Activated effector memory CD4-positive, alpha-beta T cell treated with anti-CD3 and anti-CD28 coated beads, Interleukin-2, amount 50 U/mL, for 16 hours (primary cell): ENCODE measurements at places on chromosomes 16 and 17.
A peak's percentile ranks its signal among the peaks of the same experiment; 100 is the strongest.

DNA sequence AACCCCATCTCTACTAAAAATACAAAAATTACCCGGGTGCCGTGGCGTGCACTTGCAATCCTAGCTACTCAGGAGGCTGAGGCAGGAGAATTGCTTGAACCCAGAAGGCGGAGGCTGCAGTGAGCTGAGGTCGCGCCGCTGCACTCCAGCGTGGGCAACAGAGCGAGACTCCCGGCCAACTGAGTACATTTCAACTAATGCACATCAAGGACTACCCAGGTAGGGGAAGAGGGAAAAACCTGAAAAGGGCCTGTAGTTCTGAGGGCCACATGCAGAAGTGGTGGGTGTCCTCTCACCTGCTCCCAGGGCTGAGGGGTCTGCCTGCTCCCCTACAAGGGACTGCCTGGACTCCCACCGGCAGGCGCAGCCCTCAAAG, 584 bp upstream of the SLC16A5 start:
- no peak for DNase-seq

- peak; percentile 87 for DNase-seq
Measured at GRCh38 chr17:40443196-40443987, at the start of gene IGFBP4. Gene IGFBP4, plus strand, starts transcription at chr17:40443450. Its CDS starts 286 bp downstream, at chr17:40443736.

- no peak for DNase-seq
Measured at GRCh38 chr17:58706351-58707140, 14.1 kb downstream of the RAD51C start.

- DNase-seq: no peak
Measured at GRCh38 chr17:43020789-43021740, 1.1 kb downstream of the VAT1 start.

GRCh38 chr17:9850151-9850550, 24.4 kb downstream of the GLP2R start:
- DNase-seq: no peak

GRCh38 chr17:56324676-56325075, 171.4 kb downstream of the ANKFN1 start:
- no peak for DNase-seq

DNA sequence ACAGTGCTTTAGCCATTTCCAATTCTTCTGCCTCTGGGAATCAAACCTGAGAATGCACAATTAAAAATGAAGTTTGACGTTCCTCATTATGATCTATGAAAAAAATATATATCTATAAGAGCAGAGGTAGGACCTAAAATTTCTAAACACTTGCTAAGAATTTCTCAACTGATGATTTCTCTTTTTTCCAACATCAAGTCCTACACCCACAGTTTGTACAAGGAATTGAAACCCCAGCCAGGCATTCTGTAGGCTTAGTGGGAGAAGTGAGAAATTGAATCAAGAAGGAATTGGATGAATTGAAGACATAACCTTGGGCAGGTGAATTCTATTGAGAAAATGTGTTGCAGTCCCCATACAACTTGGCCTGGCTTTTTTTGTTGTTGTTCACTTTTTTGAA, 2.7 kb downstream of the CACNG3 start:
- DNase-seq: no peak

DNA sequence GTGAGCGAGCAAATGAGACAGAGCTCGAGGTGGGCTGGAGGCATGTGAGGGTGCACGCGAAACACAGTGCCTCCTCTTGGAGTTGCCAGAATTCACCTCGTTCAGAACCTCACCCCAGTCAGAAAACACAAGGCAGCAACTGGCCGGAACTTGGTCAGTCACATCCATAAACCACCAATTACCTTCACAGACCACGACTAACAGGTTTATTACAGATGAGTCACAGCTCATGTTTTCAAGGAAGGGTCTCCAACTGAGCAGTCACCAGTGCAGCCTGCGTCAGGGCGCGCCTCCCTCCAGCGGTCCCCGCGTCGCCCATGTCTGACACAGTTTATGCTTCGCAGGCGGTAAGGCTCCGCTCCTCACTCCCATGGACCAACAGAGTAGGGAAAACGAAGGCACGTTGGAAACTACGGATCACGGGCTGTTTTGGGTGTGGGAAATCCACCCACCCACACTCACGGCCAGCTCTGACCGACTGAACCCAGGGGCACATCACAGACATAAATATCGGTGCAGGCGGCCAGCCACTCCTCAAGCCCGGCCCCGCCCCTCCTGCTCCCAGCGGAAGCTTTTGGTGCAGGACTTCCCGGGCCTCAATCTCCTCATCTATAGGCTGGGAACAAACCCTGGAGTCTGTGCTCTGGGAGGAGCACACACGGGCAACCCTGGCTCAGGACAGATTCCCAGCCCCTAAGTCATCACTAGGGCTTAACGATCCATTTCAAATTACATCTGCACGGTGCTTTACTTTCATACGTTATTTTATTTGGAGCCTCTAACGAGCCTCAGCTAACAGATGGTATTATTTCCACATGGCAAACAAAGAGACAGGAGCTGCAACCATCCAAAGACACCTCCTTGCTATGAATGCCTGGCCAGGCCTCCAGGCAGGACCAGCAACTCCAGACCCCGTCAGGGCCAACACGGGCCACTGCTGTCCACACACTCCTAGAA, 126.3 kb downstream of the ZNF778 start:
- DNase-seq: no peak

- no peak for DNase-seq
Measured at GRCh38 chr16:81921843-81922584, 89.3 kb downstream of the SDR42E1 start.

GRCh38 chr17:63930951-63931575, 1.1 kb downstream of the CD79B start:
- peak; percentile 87 for DNase-seq

- DNase-seq: peak; percentile 72
Measured at GRCh38 chr17:79923974-79924638, 84.9 kb upstream of the CBX4 start.

DNA sequence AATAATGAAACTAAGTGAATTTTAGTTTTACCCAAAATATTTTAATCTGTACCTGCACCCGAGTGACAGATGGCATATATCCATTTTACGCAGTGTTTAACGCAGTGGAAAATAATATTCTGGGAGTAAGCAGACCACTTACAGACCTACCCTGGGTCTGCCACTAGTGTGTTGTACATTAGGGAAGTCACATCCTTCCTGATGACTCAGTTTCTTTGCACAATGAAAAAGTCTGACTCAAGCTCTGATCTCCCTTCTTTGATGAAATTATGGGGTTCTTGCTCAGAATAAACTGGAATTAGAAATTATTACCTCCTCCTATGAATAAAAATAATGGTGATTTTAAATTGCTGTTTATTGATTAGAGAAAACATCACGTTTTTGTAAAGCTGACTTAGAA, 123.2 kb upstream of the AXIN2 start:
- no peak for DNase-seq

DNA sequence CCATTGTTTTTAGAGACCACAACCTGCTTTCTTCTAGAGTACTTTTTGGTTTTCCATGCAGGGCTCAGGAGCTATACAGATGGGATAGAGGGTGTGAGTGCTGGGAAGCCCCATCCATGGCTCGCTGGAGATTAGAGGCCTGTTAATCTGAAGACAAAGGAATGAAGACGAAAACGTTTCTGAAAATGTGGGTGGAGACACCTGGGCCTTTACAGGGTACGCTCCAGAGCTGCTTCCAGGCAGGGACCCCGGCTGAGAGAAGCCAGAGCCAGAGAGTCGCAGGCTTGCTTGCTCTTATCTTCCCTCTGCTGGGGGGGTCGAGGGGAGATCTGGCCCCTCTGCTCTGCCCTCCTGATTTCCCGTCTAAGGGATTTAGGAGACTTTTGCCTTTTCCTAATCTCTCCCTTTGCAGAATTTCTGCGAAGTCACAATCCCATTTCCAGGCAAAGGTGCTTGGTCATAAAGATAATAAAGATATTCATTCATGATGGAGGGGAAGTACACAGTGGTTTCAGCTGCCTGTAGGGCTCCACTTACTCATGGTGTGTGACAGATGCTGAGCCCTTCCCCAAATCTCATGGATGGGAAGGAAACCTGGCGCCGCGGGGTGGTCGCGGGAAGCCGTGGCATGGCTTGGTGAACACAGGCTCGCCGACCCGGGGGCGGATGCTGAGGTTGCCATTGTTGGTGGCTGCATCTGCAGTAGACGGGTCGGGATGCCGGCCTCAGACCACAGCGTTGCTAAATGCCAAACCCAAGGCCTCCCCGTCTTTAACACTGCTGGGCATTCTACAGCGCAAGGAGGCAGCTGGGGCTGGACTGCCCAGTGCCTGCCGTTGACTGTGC, 4.8 kb upstream of the SOCS3 start:
- DNase-seq: no peak

DNA sequence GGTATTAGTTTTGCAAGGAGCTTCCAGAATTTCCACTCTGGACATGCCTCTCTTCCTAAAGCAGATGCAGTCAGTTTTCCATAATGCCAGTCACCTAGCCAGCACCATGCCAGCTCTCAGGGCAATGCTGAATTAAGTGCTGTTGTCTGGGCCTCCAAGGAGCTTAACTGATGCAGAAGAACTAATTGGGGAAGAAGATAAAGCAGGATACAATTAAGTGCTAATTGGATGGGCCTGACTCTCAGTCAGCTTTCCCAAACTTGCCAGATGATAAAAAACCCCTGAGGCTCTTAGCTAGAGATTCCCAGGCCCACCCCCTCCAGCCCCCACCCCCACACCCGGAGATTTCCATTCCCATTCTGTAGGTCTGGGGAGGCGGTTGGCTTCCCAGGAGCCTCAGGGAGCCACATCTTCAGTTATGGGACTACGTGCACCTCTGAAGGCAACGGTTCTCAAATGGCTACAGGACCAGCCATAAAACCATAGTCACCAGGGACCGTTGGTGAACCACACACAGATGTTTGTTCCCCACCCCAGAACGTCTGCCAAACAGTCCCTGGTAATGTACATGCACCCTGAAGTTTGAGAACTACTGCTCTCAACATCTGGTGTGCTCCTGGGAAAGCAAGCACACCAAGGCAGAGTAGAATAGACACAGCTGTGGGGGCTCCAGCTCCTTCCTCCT, 499.1 kb upstream of the CDH5 start:
- DNase-seq: no peak

GRCh38 chr16:14562691-14563491, 67.2 kb downstream of the PARN start:
- DNase-seq: no peak

GRCh38 chr16:72961115-72961832, 86.7 kb downstream of the ZFHX3 start:
- no peak for DNase-seq

GRCh38 chr16:11165894-11166665, 89.9 kb downstream of the SOCS1 start:
- no peak for DNase-seq

DNA sequence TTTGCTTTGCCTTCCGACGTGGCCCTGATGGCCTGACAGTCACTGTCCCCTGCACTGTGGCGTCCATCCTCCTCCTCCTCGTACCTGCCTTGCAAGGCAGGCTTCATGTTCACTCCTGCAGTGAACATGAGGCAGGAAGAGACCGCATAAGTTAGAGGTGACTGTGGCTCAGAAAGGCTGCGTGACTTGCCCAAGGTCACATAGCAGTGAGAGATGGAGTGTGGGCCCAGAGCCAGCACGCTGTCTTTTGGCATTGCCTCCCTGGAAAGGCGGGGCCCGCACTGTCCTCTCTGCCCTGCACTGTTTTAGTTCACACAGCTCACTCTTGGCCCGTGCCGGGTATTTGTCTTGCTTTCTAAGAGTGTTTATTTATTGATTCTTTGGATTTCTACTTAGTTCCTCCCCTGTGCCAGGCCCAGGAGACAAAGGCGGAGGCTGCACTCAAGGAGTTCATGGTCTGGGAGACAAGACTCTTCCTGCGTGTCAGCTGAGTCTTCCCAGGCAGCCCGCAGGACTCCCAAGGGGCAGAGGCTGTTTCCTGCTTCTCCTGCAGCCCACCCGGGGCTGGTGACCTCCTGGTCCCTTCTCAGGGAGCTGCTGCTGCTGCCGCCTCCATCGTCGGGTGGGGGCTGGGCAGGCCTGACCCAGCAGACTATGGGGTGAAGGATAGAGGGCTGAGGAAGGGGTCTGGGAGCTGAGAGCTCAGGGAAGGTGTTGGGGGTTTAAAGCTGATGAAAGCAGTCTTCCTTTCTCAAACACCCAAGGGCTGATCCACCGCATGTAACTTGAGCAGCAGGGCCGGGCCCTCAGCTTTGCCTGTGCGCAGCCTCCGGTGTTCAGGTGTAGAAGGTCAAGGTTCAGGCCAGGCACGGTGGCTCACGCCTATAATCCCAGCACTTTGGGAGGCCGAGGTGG, 12.7 kb downstream of the CYGB start:
- no peak for DNase-seq

DNA sequence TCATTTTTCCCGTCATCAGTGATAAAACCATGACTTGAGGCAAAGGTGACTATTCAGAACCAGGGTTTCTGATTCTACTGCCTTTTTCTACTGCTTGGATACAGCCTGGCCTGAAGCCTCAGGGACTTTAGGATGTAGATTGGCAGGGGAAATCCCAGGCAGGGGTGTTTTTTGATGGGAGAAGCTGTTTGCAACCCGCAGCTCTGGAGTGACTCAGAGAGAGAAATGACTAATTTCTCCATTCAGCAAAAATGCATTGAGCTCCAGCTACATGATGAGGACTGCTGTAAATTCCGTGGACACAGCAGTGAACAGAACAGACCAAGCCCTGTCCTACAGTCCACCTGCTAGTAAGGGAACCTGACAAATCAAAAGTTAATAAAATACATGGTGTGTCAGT, 560.6 kb downstream of the CDH13 start:
- DNase-seq: no peak

DNA sequence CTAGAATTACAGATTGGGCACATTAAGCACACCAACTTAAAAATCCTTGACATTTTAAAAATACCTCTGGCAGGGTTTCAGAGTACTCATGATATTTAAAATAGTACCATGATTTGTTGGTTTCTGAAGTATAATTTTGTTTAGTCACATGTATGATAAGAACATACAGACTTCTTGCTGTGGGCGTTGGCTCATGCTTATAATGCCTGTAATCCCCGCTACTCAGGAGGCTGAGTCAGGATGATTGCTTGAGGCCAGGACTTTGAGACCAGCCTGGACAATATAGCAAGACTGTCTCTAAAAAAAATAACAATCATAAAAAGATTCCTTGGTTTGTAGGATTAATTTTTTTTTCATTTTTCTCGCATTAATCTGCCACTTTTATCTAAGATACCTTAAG, 78.5 kb downstream of the NOS2 start:
- DNase-seq: no peak

- DNase-seq: no peak
Measured at GRCh38 chr17:2369039-2369438, 31.7 kb downstream of the SGSM2 start.

GRCh38 chr16:65845466-65846209, 520.9 kb upstream of the CDH5 start:
- no peak for DNase-seq

DNA sequence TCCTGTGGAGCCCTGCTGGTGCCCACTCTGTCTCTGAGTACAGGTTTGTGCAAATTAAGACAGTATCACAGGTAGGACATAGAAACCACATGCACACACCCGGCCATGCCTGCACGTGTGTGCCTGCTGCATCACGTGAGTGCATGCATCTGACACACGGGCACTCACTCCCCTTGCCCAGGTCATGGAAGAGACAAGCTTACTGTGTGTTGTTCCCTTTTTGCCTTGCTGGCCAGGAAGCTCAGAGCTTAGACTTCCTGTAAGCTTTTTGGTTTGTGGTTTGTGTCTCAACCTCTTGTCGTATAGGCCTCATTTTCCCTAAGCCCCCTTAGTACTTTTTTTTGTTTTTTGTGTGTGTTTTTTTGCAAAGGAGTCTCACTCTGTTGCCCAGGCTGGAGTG, 25.0 kb downstream of the ZNF469 start:
- no peak for DNase-seq
